ENCODE measurements at places on chromosomes 4 and X.

DNA sequence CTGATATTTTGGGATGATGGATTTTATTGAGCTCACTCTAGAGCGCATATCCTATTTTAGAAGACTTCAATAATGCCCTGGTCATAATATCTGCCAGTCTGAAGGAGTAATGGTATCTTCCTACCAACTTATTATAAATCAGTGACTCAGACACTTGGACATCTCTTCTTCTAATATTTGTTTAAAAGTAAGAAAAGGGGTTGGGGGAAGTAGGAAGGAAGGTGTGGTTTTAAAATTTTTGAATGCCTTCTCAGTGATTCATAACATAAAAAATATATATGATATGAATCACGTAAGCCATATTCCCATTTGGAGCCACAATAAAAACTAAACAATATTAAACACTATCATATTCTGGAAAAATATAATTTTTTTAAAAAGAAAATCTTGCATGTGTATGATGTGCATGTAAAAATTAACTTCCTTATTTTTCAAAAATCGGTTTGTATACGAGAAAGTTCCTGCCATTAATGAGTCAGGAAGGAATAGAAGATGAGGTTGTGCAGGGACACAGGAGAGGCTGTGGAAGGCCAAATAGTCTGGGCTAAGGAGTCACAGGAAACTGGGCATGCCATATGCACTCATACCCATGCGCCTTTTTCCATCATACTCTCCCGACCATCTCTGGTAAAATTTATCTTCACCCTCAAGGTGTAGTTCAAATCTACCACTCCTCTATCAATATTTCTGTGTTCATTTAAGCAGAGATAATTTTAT is 286.5 kb downstream of the EPHA5 start:
- DNase-seq = peak; percentile 28

DNA sequence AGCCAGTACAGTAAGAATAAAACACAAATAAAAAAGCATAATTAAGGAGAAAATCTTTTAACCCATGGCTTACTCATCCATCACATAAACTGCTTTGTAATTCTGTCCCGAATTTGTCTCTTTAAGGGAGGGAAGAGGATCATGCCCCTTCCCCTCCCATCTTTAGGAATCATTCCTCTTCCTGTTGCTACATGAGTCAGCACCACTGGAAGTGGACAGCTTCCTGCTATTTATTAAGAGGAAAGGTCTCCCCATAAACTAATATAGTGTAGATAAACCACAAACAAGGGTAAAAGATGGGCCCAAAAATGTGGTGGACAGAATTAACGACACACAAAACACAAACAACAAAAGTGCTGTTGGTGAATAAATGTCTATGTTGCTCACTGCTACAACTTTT is 75.8 kb downstream of the PPP3CA start:
- no peak for DNase-seq

DNA sequence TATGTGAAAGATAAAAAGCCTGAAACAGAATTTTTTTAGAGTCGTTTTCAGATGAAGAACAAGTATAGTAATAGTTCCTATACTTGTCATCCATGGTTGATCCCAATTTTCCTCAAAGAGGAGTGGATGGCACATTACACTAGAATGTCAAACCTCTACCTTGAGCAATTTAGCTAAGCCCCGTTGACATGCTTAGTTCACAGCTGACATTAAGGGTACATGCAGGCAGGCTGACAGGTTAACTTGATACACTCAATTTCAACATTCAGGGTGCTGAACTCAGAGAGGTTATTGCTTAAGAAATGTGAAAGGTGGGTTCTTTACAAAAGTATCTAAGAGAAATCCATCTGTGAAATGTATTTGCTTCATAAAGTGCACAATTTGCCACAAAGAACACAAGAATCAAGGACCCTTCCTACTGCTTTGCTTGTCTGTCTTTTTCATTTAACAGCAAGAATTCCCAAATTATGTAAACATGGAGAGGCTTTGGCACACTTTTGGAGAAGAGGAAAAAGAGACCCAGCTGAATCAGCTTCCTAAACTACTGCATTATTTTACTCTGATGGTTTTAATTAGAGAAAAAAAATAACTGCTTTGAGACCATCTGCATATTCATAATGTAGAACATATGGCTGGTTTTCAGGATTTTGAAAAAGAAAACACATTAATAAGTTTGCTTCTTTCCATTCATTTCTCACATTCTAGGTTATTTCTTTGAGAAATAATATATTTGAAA is 122.5 kb upstream of the DDIT4L start:
- DNase-seq = no peak

DNA sequence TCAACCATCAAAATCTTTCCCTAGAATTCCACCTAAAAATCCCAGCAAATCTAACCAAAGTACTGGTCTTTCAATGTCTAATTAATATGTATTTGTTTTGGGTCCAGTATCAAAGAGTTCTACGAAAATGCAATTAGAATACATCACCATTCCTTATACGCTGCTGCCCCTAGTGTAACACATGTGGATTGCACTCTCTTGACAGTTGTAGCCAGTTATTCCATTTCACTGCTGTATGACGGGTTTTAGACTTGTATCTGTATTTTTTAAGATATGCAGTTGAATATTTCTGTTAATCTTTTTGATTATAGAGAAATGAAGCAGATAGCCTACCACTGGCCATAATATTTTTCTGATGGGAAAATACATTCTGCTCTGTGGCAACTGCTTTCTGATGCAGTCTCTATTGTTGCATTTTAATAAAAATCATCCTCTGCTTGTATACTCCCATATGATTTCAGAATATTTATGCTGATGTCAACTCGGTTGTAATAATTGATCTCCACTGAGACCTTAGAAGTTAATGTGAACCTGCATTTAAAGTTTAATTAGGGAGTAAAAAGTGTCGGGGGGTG is 17.1 kb upstream of the PAGE2B start:
- peak; percentile 62 for DNase-seq

GRCh38 chr4:173919196-173919595 is 364.3 kb downstream of the FBXO8 start:
- DNase-seq = peak; percentile 17

DNA sequence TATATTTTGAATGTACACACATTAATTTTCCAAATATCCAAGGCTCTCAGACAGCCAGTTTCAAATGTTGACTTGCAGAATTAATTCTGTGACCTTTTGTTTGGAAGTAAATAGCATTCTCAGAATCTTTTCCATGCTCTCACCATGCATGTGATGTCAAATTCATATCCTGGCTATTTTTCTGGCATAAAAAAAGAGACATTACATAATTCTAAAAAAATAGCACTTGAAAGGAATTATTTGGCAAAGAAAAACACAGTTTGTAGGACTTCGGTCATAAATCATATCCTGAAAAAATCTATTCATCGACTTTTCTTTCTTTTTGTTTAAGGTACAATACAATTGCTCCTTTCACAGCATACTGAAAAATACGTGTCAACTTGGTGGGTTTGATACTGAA is 111.2 kb downstream of the GLRA3 start:
- DNase-seq = no peak

DNA sequence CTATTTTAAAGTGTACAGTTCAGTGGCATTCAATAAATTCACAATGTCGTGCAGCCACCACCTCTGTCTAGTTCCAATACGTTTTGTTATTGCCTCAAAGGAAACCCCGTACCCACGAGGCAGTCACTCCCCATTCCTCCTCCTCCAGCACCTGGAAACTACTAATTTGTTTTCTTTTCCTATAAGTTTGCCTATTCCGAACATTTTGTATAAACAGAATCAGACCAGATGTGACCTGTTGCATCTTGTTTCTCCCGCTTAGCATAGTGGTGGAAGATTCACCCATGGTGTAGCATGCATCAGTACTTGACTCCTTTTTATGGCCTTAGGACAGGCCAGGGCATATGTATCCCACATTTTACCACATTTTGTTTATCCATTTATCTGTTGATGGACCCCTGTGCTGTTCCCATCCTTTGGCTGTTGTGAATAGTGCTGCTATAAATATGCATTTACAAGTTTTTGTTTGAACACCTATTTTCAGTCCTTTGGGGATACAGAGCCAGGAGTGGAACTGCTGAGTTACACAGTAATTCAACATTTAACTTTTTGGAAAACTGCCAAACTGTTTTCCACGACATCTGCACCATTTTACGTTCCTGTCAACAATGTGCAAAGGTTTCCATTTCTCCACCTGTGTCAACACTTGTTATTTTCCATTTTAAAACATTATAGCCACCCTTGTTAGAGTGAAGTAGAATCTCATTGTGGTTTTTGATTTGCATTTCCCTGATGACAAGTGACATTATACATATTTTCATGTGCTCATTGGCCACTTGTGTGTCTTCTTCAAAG is 57.8 kb upstream of the STX18 start:
- DNase-seq = no peak
